ENCODE measurements at places on chromosomes 3 and 15. TPM values are rescaled to one million over a fixed set of nuclear protein-coding genes. Genes with fewer than 3 reads are reported as not detected.
A peak's percentile ranks its signal among the peaks of the same experiment; 100 is the strongest.

DNA sequence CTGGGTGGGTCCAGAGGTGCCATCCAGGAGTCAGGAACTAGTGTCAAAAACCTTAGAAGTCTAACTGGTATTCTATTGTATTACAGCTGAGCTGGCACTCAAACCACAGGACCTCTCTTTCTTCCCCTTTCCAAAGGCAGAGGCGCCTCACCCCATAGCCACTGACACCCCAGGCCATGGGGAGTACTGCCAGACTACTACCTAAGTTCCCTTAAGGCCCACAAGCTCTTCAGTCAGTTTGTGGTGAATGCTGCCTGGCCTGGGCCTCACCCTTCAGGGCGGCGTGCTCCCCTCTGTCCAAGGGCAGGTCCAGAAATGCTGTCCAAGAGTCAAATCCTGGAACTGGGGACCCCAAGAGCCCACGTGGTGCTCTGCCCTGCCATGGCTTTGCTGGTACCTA lies 43.0 kb upstream of the FGF7 start:
- peak; percentile 25 for DNase-seq
- H3K4me1 ChIP-seq: peaks cover 4% of the 10 kb centered on the region
- H3K4me3 ChIP-seq: no peak overlapping the region
- H3K27me3 ChIP-seq: no peaks in the 10 kb centered on the region
- H3K27ac ChIP-seq: no peak overlapping the region

The CCRL2 gene
- total RNA-seq: not detected

- H3K36me3 ChIP-seq: peaks cover 6% of the 10 kb centered on the region
- DNase-seq: no peak
- no peak overlapping the region for H3K4me3 ChIP-seq
- no peak overlapping the region for H3K27ac ChIP-seq
- no peaks in the 10 kb centered on the region for H3K4me1 ChIP-seq
- no peaks in the 10 kb centered on the region for H3K27me3 ChIP-seq
Measured at GRCh38 chr3:113730550-113730949, 15.5 kb downstream of the NAA50 start.

The HTR3E gene
- total RNA-seq: not detected

GRCh38 chr3:14459787-14460186 lies 57.4 kb downstream of the SLC6A6 start:
- no peak for DNase-seq
- H3K36me3 ChIP-seq: peaks cover 68% of the 10 kb centered on the region
- H3K27me3 ChIP-seq: no peaks in the 10 kb centered on the region
- H3K4me1 ChIP-seq: peaks cover 3% of the 10 kb centered on the region
- no peak overlapping the region for H3K4me3 ChIP-seq
